GM04504 (cell line): ENCODE measurements at places on chromosomes 12 and 14.

DNA sequence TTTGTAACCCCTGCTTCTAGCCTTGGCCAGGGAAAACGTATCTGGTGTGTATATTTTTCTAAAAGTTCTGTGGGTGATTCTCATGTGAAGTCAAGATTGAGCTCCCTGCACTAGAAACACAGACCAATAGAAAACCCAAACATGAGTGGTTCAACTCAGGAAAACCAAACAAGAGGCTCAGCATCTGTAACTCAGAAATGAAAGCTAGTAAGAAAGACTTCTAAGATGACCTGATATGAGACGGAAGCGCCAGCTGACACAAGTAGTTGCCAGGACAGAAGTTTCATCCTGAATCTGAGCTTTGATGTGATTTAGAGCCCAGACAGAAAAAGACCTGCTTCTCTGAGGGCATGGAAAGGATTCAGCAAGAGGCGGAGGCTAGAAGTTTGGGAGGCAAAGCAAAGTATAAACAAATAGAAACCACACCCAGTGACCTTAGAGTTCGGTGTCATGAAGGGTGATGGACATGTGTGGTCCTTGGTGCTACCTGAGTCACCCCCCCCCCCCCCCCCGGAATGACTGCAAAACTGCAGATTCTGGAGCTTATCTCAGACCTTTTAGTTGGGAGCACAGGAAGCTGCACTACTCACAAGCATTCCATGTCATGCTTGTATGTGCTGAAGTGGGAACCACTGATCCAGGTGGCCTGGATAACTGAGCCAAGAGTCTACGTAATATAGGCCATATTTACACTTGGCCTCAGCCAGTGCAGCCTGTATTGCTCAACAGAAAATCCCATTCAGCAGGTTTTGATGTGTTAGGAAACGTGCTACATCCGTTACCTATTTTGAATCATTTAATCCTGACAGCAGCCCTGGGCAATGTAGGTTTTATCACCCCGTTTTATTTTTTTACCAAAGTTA is 191.3 kb downstream of the ANO6 start:
- no peak for DNase-seq

GRCh38 chr14:68098834-68099233 is 279.3 kb downstream of the RAD51B start:
- no peak for DNase-seq

DNA sequence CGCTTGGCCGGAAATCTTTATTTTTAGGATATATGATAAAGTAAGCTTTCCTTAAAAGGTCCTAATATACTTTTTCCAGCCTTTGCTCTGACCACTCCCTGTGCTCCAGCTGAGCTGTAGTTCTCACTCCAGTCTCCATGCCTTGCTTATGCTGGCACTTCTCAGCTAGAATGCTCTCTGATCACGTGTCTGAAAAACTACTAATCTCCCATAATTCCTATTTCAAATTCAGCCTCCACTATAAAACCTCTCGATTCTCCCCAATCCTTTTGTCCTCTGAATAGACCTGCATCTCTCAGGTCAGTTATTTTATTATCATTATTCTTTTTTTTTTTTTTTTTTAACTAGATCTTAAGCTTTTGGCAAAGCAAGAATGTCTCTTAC is 3.7 kb downstream of the BIN2 start:
- DNase-seq, result no peak

GRCh38 chr12:32548691-32549281 is 130.3 kb upstream of the DNM1L start:
- DNase-seq, result no peak

- peak; percentile 84 for DNase-seq
Measured at GRCh38 chr14:23640524-23641141, 4.5 kb downstream of the DHRS2 start.

GRCh38 chr12:69509308-69509736 is 39.1 kb downstream of the FRS2 start:
- no peak for DNase-seq

- DNase-seq, result no peak
Measured at GRCh38 chr12:55733021-55733555, 4.3 kb upstream of the CD63 start.

- DNase-seq, result no peak
Measured at GRCh38 chr14:97477353-97477752, 680.2 kb downstream of the VRK1 start.

- no peak for DNase-seq
Measured at GRCh38 chr12:25376407-25376806, 125.7 kb upstream of the KRAS start.

- no peak for DNase-seq
Measured at GRCh38 chr12:8829125-8829518, 6.7 kb downstream of the A2ML1 start.

- no peak for DNase-seq
Measured at GRCh38 chr12:112900298-112901145, 6.2 kb upstream of the OAS1 start.

GRCh38 chr12:89661706-89662330 is 46.8 kb downstream of the ATP2B1 start:
- DNase-seq, result no peak

- DNase-seq, result no peak
Measured at GRCh38 chr12:47945341-47945728, 18.1 kb upstream of the TMEM106C start.

DNA sequence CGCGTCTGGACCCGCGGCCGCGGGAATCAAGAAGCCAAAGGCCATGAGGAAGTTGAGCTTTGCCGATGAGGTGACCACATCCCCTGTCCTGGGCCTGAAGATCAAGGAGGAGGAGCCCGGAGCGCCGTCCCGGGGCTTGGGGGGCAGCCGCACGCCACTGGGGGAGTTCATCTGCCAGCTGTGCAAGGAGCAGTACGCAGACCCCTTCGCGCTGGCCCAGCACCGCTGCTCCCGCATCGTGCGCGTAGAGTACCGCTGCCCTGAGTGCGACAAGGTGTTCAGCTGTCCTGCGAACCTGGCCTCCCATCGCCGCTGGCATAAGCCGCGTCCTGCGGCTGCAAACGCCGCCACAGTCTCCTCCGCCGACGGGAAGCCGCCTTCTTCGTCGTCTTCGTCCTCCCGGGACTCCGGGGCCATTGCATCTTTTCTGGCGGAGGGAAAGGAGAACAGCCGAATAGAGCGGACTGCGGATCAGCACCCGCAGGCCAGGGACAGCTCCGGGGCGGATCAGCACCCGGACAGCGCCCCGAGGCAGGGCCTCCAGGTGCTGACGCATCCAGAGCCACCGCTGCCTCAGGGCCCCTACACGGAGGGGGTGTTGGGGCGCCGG is 1.0 kb downstream of the INSM2 start:
- DNase-seq, result peak; percentile 26

GRCh38 chr14:39762576-39763401 is 330.6 kb upstream of the FBXO33 start:
- DNase-seq, result no peak

- no peak for DNase-seq
Measured at GRCh38 chr12:64147875-64148274, 74.2 kb downstream of the KICS2 start.

GRCh38 chr12:21751517-21751916 is 23.0 kb downstream of the KCNJ8 start:
- no peak for DNase-seq

DNA sequence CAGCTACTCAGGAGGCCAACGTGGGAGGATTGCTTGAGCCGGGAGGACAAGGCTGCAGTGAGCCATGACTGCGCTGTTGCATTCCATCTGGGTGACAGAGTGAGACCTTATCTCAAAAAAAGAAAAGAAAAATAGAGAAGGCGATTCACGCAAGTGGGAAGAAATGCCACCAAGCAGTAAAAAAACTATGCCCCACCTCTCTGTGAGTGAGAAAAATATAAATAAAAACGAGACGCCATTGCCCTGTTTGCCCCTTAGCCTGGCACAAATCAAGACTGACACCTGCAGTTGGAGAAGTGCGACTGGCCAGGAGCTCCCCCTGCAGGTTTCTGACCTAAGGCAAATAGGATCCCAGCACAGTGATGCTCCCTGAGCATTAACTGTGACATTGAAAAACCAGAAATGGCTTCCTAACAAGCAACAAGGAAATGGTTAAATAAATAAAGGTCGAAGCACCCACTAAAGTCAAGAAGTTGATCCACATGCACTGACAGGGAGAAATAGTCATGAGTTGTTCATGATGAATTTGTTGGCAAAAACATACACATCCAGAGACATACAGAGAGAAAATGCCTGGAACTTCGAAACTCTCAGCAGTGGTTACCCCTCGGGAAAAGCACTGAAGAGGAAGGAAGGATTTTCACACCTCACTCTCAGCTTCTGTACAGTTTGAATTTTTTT is 21.1 kb downstream of the GSC start:
- no peak for DNase-seq

GRCh38 chr12:19248929-19249602 is 119.5 kb downstream of the PLEKHA5 start:
- DNase-seq, result no peak

- no peak for DNase-seq
Measured at GRCh38 chr14:97402279-97402678, 605.1 kb downstream of the VRK1 start.

DNA sequence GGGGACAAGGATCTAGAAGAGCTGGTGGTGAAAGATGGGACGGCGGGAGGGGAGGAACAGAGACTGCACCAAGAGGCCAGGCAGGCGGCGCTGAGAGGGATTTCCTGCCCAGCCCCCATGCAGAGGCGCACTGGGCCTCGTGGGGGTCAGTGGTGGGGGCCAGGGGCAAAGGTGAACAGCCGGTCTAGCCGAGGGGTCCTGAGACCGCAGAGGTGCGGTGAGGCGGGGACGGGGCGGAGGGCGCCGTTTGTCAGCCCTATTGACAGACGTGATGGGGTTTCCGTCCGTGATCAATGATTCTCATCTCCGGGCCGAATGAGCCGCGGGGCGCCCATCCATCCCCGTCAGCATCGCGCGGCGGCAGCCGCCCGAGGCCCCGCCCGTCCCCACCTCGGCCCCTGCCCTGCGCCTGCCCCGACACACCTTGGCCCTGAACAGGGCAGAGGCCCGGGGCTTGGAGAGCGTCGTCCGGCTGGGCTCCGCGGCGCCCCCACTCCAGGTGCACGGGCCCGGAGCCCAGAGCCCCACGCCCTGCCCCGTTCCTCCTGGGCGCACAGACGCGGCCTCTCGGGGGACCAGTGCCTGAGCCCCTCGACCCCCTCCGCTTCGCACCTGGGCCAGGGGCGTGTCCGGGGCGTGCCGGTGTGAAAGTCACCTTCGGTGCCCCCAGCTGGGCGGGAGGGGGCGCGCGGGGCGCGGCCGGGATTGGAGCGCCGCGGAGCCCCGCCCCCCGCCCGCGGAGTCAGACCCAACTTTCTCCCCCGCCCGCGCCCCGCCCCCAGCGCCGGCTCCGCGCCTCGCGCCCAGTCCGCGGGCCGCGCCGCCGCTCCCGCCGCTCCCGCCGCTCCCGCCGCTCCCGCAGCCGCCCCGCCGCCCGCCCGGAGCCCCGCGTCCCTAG is at the start of gene NXPH4:
Gene NXPH4 (plus strand): TSS at position 781 of the 898 bp plus-strand sequence. CDS start 176 bp downstream, outside the sequence.
- no peak for DNase-seq

DNA sequence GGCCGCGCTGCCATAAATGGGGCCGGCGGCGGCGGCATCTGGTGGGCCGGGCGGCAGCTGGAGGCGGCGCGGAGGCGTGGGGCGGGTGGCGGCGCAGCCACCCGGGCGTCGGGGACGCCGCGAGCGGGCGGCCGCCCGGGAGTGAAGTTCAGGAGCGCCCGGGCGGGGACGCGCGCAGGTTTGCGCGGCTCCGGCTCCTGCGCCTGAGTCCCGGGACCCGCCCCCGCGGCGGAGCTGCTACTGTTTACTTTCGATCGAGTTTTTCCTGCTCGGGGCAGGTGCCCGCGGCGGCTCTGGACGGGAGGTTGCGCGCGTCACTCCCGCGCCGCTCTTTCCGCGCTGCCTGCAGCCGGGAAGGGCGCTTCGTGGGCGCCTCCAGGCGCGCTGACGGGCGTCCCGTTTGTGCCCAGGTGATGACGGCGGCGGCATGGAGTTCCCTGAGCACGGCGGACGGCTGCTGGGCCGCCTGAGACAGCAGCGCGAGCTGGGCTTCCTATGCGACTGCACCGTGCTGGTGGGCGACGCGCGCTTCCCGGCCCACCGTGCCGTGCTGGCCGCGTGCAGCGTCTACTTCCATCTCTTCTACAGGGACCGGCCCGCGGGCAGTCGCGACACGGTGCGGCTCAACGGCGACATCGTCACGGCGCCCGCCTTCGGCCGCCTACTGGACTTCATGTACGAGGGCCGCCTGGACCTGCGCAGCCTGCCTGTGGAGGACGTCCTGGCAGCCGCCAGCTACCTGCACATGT is at the start of gene ZBTB42:
Gene ZBTB42 (plus strand): TSS at position 331 of the 749 bp plus-strand sequence. CDS start 97 bp downstream, at position 428.
- DNase-seq, result no peak

DNA sequence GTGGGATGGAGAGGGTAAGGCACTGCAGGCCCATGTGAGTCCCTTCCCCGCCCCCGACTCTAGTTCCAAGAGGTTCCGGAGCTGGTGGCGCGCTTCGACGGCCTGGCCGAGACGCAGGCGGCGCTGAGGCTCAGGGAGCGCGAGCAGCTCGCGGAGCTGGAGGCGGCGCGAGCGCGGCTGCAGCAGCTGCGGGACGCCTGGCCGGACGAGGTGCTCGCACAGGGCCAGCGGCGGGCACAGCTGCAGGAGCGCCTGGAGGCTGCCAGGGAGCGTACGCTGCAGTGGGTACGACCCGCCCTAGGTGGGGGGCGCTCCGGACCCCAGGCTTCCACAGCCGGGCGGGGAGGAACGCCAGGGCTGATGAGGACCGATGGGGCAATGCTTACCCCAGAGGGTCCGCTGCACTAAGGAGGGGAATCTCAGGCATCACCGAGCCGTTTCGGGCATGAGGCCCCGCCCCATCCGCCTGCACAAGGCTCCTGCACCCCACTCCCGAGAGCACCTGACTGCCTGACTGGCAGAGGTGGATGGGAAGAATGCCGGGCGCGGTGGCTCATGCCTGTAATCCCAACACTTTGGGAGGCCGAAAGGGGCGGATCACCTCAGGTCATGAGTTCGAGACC is 4.9 kb downstream of the CFAP73 start:
- DNase-seq, result no peak

DNA sequence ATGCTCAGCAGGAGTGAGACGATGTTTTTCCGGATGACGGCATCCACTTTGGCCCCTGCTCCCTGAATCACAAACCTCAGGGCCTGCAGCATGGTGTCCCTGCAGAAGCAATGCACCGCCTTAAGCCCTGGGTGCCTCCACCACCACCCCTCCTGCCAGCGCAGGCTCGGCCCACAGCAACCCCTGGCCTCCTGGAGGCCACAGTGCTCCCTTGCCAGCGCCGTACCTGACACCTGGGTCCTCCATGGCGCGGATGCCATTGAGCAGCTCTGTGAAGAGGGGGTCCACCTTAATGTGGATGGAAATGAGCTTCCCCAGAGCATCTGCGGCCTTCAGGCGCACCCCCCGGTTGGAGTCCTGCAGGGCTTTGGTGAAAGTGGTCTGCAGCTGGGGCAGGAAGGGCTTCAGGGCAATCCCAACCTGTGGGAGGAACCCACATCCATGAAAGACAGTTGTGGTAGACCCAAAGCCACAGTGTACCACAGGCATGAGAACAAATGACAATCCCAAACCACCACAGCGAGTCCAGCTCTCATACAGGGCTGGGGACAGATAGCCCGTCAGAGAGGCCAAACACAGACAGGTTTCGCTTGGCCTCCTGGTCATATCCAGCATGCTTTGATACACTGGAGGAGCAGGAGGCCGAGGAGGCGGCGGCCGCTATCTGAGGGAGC is 17.9 kb upstream of the RAB35 start:
- no peak for DNase-seq
